ENCODE measurements at places on chromosomes 13 and 19.

DNA sequence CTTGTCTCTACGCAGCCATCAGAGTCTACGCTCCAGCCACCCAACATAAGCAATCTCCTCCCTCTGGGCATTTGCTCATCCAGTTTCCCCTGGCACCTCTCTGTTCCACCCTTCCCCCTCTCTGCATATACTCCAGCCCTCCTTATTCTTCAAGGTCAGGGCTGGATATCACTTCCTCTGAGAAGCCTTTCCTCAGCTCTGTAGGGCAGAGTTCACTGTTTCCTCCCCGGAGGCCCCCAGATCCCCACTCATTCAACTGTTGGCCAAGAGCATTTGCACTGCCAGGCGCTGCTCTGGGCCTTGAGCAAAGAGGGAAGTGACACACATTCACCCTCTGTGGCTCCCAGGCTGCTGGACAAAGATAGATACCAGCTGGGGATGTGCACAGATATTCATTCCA lies 3.3 kb downstream of the FCGRT start:
- DNase-seq: no peak

DNA sequence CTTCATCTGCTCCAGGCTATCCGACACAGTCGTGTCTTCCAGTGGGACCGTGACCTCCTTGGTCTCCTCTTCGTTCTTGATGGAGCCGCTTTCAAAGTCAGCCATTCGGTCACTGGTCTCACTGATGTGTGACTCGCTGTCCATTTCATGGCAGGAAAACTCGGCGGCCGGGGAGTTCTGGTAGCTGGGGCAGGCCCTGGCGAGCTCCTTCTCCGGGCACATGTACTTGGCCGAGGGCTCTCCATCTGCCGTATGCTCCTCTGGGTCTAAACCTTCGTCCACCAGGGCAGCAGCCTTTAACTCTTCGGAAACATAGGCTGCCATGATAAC lies 69.8 kb downstream of the TSHZ3 start:
- DNase-seq: no peak

DNA sequence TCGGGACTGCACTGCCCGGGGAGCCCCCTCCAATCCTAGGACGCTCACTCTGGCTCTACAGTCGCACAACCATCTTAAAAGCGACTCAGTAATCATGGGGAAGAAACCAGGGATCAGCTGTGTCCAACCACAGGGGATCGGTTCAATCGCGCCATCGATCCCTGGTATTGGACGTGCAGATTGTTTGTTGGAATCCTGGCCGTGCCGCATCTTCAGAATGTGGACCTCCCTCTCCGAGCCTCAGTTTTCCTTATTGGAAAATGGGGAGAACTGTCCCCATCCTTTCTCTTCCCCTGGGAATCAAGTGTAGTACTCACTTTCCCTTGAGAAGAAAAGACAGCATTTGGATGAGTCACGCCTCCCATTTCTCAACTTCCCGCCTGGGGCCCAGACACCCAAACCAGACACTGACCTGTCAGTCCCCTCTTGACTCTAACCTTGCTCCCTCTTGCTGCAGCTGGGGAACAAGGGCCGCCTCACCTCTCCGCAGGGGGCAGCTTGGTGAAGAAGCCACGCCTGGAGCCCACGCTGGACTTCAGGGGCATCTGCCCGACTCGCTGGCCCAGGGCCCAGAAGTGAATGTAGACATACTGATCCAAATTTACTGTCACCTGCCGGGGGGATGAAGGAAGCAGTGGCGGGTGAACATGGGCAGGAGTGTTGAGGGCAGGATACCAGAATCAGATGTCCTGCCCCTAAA lies 17.6 kb downstream of the EMP3 start:
- DNase-seq: no peak

GRCh38 chr13:92224052-92224821 lies 825.8 kb downstream of the GPC5 start:
- DNase-seq: no peak
